Naive B cell (primary cell): ENCODE measurements at places on chromosomes 6 and 20.

DNA sequence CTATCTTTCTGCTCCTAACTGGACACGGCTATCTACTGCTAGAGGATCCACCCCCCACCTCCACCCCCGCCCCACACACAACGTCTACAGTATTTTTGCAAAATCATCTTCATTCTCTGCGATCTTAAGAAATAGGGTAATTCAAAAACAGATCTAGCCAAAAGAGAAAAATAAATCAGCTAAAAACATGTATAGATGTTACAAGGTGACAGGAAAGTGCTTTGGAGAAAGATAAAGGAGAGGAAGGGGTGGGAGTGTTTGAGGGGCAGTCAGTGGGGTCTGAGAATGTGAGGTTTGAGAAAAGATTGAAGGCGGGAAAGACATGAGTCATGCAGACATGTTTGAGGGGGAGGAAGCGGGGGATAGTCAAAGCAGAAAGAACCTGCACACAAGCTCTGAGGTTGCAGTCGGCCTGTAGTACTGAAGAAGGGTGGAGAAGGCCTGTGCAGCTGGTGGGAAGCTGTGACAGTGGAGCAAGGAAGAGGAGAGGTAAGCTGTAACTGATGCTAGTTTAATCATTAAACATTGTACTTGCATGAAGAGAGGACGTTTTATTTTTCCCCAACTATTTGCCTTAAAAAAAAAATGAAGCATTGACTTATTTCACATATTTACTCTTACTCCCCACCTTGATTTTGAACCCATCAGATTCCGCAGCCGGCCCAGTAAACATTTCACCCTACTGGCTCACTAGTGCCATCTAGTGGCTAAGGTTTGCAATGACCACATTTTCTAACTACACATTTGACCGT lies 332.6 kb downstream of the ADGRB3 start:
- peak; percentile 28 for DNase-seq

- DNase-seq: no peak
These were observed 12.9 kb upstream of the TCF15 start for GRCh38 chr20:623021-623420.

GRCh38 chr20:49185071-49185761 lies 2.9 kb downstream of the STAU1 start:
- no peak for DNase-seq

GRCh38 chr20:8783734-8784133 lies 285.2 kb upstream of the PLCB4 start:
- no peak for DNase-seq

DNA sequence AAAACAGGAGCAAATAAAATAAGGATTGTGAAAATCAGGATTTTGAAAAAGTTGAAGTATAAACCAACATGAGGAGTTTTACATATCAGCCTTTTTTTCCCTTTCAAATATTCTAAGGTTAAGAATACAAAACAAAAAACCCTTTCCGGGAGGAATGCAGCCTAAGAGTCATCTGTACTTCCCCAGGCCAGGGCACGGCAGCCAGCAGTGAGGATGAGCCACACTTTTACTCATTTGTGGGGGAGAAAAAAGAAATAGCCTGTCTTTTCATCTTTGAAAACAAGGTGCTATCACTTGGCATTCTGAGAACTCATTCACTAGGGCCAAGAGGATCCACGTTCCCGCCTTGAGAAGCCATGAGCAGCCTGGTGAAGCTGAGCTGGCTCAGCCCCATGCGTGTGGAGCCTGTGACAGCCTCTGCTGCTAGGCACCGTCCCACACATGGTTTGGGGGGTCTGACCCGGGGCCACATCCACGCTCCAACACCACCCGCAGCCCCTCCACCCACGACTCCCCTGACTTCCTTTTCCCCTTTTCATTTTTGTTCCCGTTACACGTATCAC lies 11.2 kb downstream of the SLC22A1 start:
- no peak for DNase-seq

DNA sequence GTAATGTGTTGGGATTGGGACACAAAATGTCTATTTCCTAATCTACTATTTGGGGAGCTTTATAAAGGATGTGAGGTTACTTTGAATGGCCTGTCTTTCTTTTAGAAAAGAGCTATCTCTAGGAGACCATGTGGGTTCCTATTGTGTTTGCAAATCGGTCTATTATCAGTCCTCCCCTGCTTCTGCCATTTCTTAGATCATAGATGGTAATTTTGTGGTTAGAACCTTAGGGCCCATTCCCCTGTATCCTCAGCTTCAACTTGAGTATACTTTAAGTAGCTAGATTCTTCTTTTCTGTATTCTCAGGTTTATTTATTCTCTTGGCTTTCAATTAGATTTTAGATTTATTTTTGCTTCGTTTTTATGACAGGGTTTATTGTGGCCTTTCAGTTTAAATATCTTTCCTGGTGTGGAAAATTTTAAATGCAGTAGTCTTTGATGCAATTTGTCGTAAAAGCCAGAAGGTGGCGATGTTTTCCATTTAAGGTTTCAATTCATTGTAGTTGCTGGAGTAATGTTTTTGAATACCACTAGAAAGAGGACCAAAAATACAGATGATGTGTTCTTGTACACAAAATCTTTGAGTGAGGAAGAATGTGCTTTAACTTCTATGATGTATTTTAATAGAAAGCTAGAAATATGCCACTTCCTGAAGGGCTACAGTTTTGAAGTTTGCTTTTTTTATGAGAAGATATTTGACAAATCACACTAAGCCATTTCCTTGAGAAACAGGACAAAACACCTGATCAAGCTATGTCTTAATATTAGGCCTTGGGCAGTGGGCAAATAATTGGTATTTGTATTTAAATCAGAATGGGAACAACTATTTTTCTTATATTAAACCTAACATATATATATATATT lies 20.3 kb downstream of the TBPL1 start:
- peak; percentile 35 for DNase-seq

- DNase-seq: no peak
These were observed 9.9 kb upstream of the SLC17A3 start for GRCh38 chr6:25883991-25884390.

- no peak for DNase-seq
These were observed 809.6 kb downstream of the TENT5A start for GRCh38 chr6:80942911-80943310.

DNA sequence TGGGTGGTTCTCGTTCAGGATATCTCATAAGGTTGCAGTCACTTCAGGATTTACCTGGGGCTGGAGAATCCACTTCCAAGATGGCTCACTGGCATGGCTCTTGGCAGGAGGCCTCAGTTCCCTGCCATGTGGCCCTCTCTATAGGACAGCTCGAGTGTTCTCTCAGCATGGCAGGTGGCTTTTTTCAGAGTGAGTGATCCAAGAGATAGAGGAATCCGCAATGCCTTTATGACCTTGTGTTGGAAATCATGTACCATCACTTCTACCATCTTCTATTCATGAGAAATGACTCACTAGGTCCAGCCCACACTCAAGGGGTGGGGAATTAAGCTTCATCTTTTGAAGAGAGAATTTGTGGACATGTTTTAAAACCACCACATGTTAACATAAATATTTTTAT lies 37.8 kb downstream of the PPP1R16B start:
- no peak for DNase-seq

DNA sequence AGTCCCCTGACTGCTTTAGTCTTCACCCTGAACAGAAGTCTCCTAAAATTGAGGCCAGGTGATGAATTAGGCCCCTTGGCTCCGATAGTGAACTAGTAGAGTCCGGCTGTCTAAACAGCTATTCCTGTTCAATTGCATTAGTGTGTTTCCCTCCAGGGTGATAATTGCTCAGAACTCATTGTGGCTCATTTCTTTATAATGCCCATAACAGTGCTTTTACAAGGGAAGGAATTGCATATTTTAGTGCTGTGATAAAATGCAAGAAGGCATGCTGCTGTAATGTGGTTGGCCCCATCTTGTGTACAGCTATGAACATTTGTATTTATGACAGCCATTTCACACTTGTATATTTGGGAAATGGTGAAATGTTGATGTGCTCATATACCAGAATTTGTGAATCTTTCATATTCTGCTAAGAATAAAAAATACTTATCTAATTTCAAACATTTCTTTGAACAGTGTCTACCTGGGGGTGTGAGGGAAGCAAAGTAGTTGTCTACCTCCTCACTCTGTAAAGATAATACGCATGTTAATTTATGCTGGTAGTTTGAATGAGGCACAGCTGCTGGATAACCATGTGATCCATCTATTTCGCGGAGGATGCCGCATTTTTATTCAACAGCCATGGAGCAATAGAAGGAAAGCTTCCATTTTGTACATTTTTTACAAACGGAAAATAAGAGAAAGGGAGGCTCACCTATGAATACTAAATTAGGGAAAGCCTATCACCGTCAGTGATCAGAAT lies 451.4 kb downstream of the NKAIN2 start:
- no peak for DNase-seq

GRCh38 chr6:141103246-141103645 lies 1029.5 kb upstream of the GJE1 start:
- DNase-seq: no peak

- DNase-seq: peak; percentile 34
These were observed 27.8 kb downstream of the CCN2 start for GRCh38 chr6:131923356-131923755.

GRCh38 chr6:11320914-11321597 lies 88.6 kb upstream of the NEDD9 start:
- DNase-seq: no peak

DNA sequence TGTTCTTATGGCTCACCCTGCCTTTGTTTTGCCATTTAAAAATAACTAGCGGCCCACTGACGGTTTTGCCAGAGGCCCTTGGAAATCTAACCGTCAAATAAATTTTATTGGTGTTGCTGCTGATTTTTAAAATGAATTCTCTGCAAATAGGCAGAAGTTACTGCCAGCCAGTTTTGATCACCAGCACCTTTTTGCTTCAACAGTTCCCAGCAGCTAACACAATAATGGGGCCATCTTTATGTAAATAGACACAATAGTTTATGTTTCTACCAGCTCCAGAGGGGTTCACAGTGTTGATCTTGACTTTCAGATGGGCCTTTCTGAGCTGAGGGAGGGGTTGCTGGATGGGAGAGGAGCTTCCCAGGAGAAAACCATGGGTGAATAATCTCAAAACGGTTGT lies 11.2 kb downstream of the CD83 start:
- no peak for DNase-seq

GRCh38 chr20:58714923-58715351 lies 22.3 kb downstream of the NPEPL1 start:
- no peak for DNase-seq

GRCh38 chr20:38804221-38804620 lies 1.3 kb upstream of the PPP1R16B start:
- DNase-seq: no peak

GRCh38 chr6:132527791-132528190 lies 10.3 kb upstream of the TAAR9 start:
- DNase-seq: no peak

- no peak for DNase-seq
These were observed 265.1 kb upstream of the CITED2 start for GRCh38 chr6:139639507-139639906.

DNA sequence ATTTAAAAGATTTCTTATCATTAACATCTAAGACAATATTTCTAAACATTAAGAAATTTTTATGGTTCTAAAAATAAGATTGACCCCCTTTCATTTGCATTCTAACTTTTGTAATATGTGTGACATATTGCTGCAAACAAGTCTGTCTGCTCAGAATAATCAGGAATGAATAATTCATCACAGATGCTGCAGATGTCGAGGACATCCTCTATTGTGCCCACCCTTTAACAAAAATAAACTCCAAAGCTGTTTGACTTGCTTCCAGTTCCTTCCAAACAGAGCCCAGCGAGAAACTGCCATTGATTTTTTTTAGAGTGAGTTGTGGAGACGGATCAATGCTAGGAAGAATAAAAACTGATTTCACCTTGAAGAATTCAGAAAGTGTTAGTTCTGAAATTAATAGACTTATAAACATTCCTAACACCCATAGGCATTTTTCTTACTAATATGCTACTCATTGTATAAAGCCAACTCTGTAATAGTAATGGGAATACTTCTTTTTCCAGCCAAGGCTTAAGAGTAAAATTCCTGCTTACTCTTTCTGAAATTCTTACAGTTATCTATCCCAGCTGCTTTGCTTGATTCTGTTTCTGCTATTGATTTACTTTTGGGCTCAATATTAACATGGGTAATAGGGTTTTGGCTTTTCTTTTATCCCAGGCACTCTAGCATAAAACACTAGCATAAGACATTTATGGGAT lies 244.8 kb upstream of the FAM83B start:
- DNase-seq: no peak

DNA sequence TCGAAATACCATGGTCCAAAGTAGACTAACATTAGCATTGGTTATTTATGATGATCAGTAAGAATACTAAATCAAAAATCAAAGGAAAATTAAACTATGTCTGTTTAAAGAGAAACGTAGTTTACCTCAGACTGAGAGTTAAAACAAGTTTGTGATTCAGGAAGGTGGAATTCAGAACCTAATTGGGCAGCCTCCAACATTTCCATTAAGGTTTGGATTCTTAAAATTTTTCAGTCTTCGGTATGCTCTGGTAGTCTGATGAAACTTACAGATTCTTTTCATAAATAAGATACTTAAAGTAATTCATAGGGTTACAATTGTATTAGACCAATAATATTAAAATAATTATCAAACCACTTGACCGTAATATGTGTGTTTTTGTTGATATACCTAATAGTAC lies 18.6 kb downstream of the HFE start:
- DNase-seq: no peak

DNA sequence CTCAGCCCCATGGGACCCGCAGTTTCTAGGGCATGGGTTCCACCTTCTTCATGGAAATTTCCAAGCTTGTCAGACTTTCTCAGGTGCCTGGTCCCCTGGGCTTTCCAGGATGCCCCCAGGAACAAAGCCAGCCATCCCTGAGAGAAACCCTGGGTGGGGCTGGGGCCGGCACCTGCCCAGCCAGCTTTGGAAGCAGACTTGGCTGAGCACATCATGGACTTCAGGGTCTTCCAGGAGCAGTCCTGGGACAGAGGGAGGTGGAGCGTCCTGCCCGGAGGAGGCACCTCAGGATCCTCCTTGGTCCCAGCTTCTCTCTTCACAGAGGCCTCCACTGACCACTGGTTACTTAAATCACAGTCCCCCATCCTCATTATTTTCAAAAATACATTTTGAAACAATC lies 13.5 kb downstream of the MYT1 start:
- DNase-seq: no peak

DNA sequence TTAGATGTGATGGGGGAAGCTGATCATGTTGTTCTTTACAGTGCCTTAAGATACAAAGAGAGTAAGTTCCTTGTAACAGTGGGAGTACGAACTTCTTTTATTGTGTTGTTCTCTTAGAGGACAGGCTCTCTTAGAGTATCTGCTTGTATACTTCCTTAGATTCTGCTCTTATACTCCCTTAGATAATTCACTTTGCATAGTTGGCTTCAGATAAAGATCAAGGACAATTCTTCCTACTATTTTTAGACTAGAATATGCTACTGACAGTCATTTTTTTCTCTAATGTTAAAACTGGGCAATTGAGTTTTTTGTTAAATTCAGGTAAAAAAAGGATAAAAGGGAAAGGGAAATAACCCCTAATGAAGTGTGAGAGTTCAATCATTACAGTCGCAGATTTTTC lies 138.7 kb downstream of the MYB start:
- DNase-seq: no peak

- DNase-seq: no peak
These were observed 120.7 kb upstream of the ADGRF1 start for GRCh38 chr6:47162793-47163192.

GRCh38 chr6:25410102-25410501 lies 130.9 kb downstream of the CARMIL1 start:
- no peak for DNase-seq
